ENCODE measurements at places on chromosomes 5 and 9. TPM values are rescaled to one million over a fixed set of nuclear protein-coding genes. Genes with fewer than 3 reads are reported as not detected.

ANKRD18B gene
- 11.7 TPM for total RNA-seq

DNA sequence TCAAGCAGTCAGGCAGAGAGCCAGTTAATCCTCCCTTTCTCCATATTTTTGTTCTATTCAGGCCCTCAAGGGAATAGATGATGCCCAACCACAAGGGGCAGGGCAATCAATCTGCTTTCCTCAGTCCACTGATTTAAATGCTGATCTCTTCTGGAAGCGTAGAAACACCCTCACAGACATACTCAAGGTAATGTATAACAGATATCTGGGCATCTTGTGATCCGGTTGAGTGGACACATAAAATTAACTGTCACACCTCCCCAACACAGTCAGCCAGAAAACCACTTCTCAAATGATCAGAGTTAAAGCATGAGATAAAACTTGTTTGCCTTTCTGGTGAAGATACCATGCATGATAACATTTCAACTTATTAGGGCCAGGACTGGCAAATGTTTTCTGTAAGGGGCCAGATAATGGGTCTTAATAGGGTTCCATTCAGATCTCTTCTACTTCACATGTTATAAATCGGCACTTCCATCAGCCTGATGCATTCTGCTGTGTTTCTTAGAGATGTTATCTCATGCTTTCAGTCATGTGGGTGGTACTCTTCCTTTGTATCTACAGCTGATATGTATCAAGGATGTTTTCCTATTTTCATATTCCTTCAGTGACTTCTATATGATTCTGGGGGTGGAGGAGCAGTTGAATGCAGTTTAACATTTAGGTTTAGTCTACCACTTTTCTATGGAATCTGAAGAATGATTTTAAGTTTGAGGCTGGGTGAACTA lies 58.9 kb upstream of the CNTLN start:
- no peak for DNase-seq

DNA sequence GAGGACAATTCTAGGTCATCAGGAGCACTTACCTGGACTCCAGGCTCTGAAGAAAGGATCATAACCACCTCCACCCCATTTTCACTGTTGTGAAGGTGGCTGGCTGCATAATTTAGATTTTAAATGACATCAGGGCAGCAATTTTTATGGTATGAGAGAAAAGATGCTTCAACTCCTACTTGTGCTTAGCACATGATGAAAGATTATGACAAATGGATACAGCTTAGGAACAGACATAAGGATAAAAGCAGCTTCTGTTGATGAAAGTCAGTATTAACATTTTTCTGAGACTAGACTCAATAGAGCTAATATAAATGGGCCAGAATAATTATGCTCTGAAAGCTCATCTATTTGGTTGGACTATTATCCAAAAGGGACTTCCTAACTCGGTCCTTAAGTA lies 72.2 kb downstream of the SIL1 start:
- no peak for DNase-seq

- DNase-seq: no peak
Measured at GRCh38 chr5:119570910-119571309, 58.4 kb upstream of the FAM170A start.

ZNF608 gene
- 41.1 TPM for total RNA-seq

GRCh38 chr5:90632791-90633190 lies 74.2 kb downstream of the ADGRV1 start:
- DNase-seq: no peak

GPR150 gene
- 0.31 TPM for total RNA-seq

- DNase-seq: no peak
Measured at GRCh38 chr5:73266176-73266738, 93.3 kb downstream of the TMEM174 start.

GRCh38 chr5:56480078-56480704 lies 247.1 kb upstream of the ANKRD55 start:
- no peak for DNase-seq

DNA sequence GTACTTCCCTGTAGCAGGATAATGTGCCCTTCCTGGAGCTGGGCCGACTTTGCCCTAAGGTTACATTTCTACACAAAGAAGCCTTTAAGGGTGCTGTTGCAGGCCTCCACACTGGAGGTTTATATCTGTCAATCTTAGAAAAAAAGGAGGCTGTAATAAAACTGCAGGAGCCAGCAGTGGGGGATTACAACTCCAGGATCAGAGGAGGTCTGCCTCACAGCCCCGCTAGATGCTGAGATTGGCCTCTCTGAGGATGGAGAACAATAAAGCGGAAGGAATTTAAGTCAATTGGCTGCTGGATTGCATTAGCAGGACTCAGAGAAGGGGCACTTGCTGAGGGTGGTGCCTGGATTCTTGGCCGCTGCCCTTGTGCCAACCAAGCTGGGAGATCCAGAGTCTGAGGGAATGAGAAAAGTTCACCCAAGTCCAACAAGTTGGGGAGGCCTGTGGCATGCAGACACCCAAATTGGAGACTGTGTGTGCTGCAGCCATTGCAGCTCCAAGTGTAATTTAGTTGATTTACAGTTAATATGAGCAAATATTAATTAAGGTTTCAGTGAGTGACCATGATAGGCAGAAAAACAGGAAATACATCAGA lies 99.0 kb upstream of the SSBP2 start:
- DNase-seq: no peak

GRCh38 chr9:125405938-125406809 lies 144.5 kb downstream of the GAPVD1 start:
- DNase-seq: no peak

- peak; percentile 88 for DNase-seq
Measured at GRCh38 chr5:98454904-98455303, 318.6 kb upstream of the RGMB start.

Measured in myocyte (in vitro differentiated cells).